Stimulated activated CD8-positive, alpha-beta memory T cell treated with anti-CD3 and anti-CD28 coated beads, Interleukin-7, amount 100 ng/mL, for 1 hour (primary cell): ENCODE measurements at places on chromosomes 1 and 21.

GRCh38 chr1:57319165-57319564 lies 104.7 kb downstream of the DAB1 start:
- DNase-seq, result no peak

- DNase-seq, result no peak
Measured at GRCh38 chr1:206907304-206907991, 10.2 kb downstream of the IL24 start.

DNA sequence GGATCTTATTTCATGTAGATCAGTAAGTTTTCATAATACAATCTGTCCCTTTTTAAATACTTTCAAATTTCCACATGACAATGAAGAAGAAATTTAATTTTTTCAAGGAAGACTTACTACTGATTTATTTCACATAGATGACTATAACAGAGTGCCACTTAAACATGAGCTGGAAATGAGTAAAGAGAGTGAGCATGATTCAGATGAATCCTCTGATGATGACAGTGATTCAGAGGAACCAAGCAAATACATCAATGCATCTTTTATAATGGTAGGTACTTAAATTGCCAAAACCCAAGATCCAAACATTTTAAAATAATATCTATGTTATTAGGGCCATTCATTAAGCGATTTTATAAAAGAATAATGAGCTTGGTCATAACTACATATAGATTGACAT lies 110.4 kb downstream of the PTPRC start:
- DNase-seq, result no peak

DNA sequence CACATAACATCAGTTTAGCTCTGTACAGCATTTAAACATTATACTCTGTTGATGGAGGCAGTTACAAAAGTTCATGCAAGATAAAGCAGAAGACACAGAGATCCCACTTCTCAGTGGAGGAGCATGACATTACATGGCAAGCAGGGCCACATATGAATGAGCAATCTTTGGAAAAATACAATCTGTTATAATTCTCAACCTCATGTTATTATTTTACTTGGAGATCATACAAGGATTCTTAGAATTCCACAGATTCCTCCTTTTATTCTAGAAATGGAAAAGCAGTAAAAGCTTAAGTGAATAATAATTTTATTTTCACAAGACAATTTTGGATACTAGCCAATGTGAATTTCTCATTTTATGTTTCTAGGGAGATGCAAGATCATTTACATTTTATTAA lies 66.6 kb downstream of the IFI44 start:
- no peak for DNase-seq

DNA sequence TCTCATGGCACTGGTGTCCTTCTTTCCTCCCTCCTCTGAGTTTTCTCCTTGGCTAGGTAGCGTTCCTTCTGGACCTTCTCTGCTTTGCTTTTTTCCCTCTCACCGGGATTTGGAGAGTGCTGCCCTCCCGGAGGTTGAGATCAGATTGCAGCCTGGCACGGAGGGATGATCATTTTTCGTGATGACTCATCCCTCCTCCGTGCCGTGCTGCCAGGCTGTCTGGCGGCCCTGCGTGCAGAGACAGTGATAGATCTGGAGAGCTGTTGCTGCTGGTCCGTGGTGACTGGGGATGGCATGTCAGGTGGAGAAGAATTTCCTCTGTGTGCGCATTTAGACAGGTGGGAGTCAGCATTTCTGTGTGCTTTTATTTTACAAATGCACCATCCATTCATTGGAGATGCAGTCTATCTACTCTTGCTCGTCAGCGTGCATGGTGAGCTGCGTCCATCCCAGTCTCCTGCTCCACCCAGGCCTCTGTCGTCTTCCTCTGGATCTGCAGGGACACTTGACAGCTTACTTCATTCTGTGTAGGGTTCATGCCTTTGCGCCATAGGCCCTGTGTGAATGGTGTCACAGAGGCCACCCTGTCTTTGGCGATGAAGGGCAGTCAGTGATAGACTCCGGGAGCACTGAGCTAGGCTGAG lies 104.4 kb downstream of the PCBP3 start:
- DNase-seq, result no peak

GRCh38 chr1:153540394-153541361 lies at the start of gene S100A5:
Gene S100A5, minus strand, starts transcription at chr1:153540934. Its CDS starts 743 bp downstream, at chr1:153540191.
- DNase-seq, result no peak
